Effector memory CD8-positive, alpha-beta T cell (primary cell): ENCODE measurements at places on chromosomes 5 and 9.

DNA sequence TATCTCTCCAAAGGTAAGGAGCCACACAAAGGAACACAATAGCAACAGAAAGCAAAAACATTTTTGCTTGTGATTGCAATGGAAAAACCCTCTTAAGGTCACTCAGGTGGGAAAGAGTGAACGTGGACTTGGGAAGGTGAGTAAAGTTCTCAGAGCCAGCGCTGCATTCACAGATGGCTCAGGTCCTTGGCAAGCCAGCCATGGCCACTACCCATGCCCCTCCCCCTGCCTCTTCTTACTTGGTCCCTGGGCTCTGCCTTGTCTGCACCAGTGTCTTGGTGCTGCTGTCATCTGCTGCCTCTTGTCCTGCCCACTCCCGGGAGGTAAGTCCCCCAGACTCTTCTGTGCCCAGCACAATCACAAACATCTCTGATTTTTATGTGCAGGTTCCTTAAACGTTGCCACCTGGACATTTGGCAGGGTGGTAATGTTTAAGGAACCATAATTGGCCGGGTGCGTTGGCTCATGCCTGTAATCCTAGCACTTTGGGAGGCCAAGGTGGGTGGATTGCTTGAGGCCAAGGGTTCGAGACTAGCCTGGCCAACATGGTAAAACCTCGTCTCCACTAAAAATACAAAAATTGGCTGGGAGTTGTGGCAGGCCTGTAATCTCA is 74.6 kb downstream of the FEM1C start:
- no peak for DNase-seq

- no peak for DNase-seq
Observed at GRCh38 chr5:125148706-125149105, 402.3 kb upstream of the ZNF608 start.

DNA sequence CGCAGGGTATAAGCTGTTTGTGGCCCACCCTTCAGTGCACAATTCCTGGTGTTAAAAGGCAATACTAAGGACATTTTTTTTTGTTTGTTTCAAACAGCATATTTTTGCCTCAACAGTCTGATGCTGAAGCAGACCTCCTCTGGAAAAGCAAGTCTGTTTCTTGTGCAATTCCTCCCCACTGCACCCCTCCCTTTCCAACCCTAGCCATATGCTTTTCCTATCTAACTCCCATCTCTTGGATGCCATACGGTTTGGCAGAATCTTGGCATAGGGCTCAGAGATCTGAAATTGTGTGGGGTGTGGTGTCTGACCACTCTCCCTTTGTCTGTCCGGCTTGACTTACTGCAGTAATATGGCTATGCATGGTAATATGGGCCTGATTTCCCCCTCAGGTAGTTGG is 161.6 kb downstream of the TMEM38B start:
- no peak for DNase-seq

- DNase-seq: no peak
Observed at GRCh38 chr9:68931821-68932220, 82.1 kb downstream of the PRKACG start.

DNA sequence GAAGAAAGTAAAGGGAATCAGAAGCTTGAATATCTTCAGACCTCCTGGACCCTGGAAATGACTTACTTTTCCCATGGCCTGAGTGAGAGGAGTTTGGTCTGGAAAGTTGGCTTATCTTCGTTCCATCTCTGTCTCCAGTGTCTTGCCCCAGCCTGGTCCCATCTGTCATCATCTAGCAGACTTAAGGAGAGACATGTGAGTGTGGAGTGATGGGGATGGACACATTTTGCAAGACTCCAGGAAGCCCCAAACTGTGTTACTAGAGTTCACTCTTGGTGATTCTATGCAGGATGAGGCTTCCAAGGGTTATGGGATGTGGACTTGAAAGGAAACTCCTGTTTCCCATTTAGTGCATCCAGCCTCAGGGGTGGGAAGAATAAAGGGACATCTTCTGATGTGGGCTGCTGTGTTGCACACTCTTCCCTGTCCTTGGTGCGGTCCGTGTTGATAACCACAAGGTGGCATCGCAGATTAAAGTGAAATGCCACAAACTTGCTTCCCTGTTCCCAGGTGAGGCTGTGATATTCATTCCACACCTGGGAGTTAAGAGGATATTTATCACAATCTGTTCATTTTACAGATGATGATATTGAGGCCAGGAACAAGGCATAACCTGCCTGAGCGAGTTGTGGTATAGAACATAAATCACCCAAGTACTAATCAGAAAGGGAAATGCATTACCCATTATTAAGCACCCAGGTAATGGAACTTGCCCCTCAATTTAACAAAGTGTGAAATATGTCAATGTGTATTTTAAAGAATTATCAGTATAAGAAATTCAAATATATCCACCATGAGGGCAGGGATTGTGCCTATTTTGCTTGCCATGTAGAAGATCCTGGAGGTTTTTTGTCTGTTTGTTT is 269.9 kb upstream of the PAPPA start:
- DNase-seq: no peak

GRCh38 chr9:77673941-77674791 is 26.0 kb upstream of the GNA14 start:
- no peak for DNase-seq

DNA sequence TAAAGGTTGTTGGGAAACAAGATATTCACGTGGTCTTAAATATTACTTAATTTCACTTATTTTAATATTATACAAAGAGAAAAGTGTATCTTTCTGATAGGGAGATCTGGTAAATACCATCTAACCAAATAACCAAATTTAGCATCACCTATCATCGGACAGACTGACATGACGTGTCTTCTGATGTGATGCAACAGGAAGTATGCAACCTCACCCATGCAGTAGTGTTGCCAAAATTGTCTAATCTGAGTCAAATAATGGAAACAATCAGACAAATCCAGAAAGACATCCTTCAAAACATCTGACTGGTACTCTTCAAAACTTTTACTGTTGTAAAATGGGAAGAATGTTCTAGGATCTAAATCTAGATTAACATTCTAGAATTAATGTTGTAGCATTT is 148.0 kb downstream of the FGF1 start:
- DNase-seq: no peak

GRCh38 chr9:136088481-136088938 is 6.6 kb downstream of the NACC2 start:
- DNase-seq: no peak

DNA sequence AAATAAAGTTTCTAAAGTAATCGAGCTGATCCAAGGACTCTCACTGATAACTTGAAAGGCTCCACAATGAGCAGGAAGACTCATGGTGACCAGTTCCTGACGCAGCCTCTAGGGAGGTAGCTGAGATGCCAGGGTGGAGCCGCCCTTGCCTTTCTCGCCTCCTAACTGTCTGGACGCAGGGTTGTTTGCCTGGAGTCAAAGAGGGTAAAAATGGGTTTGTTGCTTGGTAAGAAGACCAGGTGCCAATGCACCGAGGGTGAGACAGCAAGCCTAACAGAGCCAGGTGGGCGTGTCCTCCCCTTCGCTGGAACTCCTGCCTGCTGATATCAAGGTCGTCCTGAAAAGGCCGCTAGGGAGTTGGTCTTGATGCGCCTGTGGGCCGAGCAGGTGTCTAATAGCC is 48.6 kb upstream of the FCN1 start:
- no peak for DNase-seq

DNA sequence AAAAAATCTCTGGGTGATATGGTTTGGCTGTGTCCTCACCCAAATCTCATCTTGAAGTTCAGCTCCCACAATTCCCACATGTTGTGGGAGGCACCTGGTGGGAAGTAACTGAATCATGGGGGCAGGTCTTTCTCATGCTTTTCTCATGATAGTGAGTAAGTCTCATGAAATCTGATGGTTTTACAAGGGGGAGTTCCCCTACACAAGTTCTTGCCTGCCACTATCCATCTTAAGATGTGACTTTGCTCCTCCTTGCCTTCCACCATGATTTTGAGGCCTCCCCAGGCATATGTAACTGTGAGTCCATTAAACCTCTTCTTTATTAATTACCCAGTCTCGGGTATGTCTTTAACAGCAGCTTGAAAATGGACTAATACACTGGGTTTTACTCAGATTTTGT is 513.9 kb downstream of the TLE4 start:
- no peak for DNase-seq

GRCh38 chr5:134758504-134759341 is at the start of gene DDX46:
Gene DDX46, plus strand, starts transcription at chr5:134758779. Its CDS starts 160 bp downstream, at chr5:134758939.
- DNase-seq: peak; percentile 93

DNA sequence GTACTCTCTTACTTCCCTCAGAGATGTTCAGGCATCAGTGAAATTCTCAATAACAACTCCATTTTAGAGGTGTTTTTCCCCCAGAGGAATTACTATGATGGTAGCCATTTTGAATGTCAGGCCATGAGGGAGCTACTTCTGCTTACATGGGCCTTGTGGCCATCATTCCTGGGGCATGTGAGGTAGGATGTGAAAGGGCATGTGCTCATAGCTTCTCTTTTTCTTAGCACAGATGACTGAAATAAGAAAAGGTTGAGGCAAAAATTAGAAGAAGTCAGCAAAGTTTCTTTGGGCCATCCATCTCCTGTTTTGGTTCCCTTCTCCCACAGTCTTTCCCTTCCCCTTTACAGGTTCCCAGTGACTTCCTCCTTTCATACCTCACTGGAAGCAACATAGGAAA is 68.8 kb downstream of the FEM1C start:
- no peak for DNase-seq

DNA sequence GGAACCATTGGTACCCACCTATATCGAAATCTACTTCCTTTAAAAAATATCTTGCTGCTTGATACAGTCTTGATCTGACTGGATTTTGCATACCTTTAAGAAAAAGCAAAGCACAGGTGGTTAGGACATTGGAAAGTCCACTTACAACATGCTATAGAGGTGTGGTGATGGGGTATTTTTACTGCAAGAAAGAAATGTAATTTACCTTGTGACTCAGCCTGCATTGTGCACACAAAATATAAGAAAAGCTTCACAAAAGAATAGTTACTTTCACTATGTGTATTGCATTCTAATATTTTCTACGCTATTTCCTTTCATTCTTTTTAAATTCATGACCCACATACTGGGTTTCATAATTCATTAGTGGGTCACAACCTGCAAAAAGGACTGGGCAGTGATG is 236.2 kb upstream of the RASEF start:
- DNase-seq: no peak

- no peak for DNase-seq
Observed at GRCh38 chr5:11977904-11978303, 73.7 kb upstream of the CTNND2 start.

- DNase-seq: no peak
Observed at GRCh38 chr5:32526810-32527209, 58.5 kb upstream of the SUB1 start.

- DNase-seq: no peak
Observed at GRCh38 chr5:11378461-11378860, 525.8 kb downstream of the CTNND2 start.

DNA sequence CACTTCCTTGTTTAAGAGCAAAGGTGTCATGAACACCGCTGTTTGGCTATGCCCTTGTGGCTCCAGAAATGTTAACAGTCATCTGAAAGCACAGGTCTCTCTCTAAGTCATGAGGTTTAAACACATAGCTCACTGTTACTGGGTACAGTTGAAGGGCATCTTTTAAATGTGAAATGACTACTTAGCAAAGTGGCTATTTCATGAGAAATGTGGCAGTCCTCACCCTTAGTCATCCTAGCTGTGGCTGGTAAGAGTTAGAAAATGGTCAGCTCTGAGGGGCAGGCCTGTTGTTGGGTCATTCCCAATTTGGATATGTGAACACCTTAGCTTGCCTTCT is 24.2 kb upstream of the TMEM171 start:
- peak; percentile 7 for DNase-seq

DNA sequence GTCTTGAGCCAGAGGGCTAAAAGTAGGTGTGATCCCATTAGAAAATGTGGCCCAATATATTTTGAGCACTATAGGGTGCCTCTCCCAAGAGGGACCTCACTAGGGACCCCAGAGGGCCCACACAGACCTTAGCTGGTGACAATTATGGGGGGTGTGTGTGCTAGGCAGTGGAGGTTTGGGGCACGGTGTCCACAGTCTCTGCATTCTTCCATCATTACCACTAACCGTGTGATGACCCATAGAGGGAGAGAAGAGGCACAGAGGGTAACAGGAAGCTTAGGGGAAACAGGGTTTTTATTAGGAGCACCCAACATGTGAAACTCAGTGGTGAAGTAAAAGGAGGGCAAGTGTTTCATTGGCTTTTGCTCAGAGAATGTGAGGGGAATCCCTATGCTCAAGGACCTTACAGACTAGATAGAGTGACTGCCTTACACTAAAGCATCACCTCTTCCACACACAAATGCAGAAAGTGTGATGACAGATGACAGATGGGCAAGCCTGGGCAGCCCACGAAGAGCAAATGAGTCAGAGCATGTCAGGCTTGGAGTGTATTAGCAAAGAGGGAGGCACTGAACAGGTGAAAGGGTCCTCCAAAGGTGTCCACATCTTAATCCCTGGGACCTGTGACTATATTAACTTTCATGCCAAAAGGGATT is 2.5 kb upstream of the ACTL7A start:
- DNase-seq: no peak

- DNase-seq: no peak
Observed at GRCh38 chr5:37896159-37896558, 56.3 kb upstream of the GDNF start.

DNA sequence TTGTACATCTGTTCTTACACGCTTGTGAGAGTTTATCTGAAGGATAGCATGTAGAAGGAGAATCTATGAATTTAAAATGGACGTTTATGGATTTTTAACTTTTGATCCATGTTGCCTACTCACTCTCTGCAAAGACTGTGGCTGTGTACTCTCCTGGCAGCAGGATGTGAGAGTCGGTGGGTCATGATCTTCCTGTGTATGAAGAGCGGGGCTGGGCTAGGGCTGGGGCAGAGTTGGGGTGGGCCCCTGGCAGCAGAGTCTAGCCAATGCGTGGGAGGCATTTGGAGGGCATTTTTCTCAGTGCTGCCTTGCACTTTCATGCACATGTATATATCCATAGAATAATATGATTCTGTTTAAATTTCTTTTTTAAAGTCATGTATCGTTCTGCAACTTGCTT is 24.0 kb upstream of the DAB2IP start:
- no peak for DNase-seq

DNA sequence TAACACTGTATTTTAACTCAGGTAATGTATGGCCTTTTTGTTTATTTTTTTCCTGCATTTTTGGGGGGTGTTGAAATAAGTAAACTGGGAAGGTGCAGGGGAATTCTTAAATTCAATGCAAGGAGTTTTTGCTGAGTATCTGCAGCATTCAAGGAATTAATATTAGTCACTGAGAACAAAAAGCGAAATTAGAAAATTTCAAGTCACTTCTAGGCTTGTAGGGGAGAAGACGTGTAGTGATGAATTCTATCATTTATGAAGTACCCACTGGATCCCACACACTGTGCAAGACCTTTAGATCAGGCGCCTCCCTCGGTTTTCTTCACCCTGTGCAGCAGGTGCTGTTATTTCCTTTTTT is 1.2 kb downstream of the EHMT1 start:
- no peak for DNase-seq

- DNase-seq: no peak
Observed at GRCh38 chr9:130942679-130943078, 3.6 kb upstream of the FIBCD1 start.

DNA sequence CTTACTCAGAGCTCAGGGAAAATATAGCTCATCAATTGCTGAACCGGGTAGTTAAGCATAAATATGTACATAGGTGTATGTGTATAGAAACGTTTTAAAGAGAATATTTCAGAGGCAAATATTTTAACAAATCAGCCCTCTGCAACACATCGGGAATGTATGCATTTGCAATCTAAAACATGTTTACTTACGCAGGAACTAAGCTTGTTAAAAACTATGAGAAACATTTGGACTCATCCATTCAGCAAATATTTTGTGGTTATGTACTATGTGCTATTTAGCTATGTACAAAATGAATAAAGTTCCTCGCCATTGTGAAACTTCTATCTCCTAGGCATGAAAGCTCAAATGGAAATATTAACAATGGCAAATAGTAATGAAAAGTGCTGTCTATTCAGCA is 469.9 kb downstream of the ARHGEF28 start:
- DNase-seq: no peak
